ENCODE measurements at places on chromosomes 1 and 21.

DNA sequence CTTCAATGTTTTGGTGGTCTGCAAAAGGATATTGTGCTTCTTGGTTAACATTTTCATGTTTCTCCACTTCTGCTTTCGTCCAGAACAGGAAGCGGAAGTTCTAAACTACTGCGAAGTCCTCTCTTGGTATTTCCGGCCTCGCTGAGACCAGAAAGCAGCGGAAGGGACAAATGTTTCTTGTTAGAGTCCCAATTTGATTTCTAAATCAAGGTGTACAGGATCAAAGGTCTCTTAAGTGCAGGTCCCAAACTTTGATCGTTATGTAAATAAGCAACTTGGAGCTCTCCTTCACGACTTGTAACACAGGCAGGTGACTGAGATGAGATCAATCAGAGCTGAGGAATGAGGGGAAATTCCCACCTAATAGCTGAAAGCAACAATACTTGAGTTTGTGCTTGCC is 40.1 kb upstream of the HMCN1 start:
- no peak for DNase-seq

DNA sequence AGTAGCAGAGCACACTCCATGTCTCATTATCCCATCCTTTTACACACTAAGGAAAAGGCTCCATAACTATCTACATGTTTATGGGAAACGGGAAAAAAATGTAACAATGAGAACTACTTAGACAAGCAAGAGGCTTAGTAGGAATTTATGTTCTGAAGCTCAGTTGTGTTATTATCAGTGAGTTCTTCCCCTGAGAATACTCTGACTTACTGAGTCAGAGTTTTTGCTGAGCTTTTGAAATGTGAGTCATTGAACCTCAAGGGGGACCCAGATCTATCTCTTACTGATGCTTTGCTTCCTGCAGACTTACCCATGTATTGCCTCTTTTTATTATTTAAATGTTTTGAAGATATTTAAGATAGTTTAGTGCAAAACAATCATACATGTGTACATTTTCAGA is 20.1 kb downstream of the CFHR5 start:
- DNase-seq: no peak

GRCh38 chr1:183002797-183003196 is 20.4 kb upstream of the LAMC1 start:
- DNase-seq: no peak

DNA sequence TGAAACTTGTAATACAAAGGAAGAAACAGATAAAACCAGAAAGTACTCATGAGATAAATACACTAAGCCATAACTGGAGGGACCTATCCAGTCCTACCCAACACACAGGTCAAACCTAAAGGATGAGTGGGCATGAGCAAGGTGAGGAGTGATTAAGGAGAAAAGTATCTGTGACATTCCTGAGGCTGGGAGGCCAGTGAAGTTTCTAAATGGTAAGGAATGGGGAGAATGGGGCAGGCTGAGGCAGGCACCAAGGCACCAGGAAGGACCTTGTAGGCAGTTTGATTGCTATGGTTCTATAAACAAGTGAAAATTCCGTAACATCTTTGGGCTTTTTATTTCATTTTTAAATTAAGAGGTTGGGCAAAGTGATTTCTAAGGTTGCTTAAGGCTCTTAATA is 10.4 kb downstream of the DDX59 start:
- no peak for DNase-seq

- DNase-seq: no peak
Observed at GRCh38 chr21:32991361-32991760, 34.4 kb upstream of the OLIG2 start.

DNA sequence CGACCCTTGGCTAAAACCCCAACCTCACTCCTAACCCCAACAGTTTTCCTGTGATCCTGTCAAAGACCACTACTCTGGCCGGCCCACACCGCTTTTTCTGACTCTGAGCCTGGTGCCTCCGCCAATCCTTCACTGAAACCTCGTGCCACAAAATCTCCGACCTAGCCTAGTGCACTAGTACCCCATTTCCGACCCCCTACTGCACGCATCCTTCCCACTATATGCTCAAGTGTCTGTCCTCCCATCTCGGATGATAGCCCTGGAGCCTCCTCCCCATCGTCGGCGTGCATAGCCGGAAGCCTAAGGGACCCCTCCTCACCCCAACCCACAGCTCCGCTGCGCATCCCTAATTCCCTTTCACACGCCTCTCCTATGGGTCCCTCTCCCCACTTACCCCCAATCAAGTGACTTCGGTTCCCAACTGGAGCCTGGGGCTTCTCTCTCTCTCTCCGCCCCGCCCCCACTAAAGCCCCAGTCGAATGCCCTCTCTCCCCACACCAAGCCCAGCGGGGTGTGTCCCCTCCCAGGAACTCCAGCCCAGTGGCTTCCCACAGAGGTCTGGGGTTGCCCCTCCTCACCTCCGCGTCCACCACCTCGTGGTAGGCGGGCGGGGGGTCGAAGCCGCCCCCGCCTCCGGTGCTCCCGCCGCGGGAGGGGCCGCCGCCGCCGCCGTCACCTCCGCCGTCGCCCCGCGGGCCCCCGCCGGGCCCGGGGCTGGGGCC is 791 bp downstream of the USP24 start:
- DNase-seq: no peak

DNA sequence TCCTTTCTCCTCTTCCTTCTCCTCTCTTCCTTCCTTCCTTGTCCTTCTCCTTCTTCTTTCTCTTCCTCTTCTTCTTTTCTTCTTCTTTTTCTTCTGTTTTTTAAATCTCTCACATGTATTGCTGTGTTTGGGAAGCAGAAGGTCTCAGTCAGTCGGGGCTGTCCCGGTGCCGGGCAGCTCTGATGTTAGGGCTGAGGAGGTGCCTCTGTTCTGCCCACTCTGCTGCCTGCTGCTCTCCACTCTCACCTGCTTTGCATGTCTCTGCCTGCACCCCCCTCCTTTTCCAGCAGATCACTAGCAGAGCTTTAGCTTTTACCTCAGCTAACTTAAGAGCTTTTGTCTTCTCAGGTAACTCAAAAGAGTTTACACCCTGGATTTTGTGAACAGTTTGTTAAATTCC is 276.6 kb downstream of the CHRM3 start:
- DNase-seq: no peak

DNA sequence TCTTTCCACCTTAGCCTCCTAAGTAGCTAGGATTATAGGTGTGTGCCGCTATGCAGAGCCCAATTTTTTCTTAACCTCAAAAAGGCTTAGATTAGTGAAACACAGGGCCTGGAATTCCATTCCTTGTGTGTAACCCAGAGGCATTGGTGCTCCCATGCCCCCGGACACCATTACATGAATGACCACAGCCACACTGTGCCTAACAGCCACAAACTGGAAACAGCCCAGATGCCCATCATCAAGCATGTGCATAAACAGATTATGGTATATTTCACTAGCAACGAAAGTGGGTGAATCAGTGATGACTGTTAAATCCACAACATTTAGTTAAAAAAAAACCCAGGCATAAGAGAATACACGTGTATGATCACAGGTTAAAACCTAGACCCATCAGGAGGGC is 24.4 kb downstream of the ADAM30 start:
- no peak for DNase-seq

DNA sequence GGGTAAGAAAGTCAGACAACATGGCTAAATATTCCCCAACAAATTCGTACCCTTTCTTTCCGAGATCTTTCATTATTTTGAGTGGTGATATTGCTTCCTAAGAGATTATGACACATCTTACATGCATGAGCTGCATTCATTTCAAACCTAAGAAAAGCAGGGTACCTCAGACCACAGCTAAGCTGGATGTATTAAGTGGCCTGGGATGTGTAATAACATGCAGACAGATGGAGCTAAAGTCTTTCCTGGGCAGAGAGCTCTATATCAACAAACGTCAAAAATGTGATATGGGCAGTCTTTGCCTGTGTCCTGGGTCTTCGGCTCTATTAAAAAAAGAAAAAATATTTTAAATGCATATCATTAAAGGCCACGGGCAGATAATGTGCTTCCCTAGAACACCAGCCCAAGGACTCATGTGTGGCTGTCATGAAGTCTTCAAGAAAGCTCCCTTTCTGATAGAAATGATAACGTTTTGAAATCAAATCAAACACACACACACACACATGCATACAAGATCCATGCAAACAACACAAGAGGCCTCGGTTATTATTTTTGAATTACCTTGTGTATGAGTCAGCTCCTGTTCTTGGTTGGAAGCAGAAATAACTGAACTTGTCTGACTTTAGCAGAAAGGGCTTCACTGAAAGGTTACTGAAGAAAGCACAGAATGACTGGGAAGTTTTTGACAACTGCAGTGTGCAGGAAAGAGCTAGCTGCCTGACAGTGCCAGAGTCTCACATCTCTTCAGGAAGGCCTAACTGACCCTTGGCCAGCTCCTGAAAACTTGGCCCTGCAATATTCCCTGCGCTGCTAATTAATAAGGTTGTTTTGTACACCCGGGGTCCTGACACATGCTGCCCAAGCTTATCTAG is 231.2 kb downstream of the DSCAM start:
- DNase-seq: no peak

GRCh38 chr1:24931146-24931467 is 1.0 kb upstream of the RUNX3 start:
- DNase-seq: no peak

GRCh38 chr1:198465201-198466144 is 75.0 kb downstream of the ATP6V1G3 start:
- no peak for DNase-seq

DNA sequence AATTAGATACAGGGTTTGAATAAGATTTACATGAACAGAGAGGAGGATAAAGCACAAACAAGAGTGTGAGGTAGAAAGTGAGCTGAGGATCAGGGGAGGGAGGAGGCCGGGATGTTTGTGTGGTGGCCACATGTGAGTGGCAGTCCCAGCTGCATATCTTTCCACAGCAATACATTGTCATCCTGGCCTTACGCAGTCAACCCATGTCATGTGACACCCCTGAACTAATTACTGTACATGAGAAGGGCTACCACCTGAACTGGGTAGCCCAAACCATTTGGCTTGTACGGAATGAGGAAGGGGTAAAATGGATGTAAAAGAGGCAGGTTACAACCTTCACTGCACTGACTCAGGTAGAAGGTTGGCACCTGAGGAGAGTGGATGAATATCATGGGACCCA is 4.2 kb downstream of the SLAMF7 start:
- DNase-seq: no peak

DNA sequence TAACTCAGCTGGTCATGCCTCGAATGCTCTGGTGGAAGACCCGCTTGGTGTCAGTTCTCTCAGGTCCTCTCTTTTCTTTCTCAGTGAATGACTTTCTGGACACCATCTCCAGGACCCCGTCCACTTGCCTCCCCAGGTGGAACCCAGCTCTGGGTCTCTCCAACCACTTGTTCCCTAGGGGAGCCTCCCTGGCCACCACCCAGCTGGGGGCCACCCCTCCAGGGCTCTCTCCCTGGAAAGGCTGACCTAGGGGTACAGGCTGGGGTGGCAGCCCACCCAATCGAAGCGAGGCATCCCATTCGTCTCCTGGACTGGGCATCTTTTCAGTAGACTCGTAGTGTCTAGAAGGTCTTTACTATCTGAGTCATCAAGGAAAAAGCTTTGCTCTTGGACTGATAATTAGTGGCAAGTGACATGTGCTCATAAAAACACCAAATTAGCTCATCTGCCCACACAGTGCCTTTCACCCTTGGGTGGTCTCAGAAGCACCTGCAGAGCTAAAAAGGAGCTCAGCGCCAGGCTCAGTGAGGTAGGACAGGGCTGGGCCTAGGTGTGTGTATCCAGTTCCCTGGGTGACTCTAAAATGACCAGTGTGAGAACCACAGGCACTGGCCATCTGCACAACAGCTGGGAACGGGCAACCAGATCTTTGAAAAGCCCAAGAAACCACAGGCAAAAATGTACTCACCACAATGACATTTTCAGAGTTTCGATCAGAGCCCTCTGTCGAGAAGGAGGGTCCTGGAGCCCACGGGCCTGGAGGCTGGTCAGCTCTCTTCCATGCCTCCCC is 2.4 kb upstream of the PDXK start:
- DNase-seq: no peak

- DNase-seq: no peak
Observed at GRCh38 chr1:116288201-116288598, 84.8 kb upstream of the ATP1A1 start.

DNA sequence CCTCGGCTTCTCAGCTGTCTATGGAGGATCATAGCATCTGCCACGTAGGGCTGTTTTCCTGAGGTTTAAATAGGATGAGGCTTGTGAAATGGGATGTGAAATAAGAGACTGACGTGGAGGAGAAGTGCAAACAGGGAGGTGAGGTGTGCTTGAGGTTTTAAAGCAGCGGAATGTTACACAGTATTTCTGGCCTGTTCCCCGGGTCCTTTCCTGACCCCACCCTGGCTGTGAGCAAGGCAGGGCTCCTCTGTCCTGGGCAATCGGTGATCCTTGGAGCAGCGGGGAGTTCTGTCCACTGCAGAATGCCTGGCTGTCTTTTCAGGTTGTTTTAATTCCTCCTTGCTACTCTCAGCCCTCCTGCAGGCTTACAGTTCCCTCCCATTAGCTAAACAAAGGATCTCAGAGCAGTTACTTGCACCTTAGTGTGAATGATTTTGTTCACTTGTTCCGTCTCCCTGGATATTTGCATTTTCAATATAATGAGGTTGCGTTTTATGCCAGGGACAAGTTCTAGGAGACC is 38.6 kb downstream of the LHX4 start:
- no peak for DNase-seq

- DNase-seq: no peak
Observed at GRCh38 chr1:31105646-31106045, 40.1 kb upstream of the PUM1 start.

DNA sequence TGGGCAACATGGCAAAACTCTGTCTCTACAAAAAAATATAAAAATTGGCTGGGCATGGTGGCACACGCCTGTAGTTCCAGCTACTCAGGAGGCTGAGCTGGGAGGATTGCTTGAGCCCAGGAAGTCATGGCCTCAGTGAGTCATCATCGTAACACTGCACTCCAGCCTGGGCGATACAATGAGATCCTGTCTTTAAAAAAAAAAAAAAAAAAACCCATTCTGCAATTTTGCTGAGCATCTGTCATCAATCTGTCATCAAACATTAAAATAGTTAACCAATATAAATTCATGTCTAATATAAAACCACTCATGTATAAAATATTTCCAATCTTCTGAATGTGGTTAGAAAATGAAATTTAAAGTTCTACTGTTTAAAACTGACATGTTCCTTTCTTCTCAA is 56.9 kb downstream of the LPAR3 start:
- no peak for DNase-seq
